ENCODE measurements at places on chromosomes 13 and 19.

GRCh38 chr13:109812382-109812781 is 26.0 kb upstream of the IRS2 start:
- no peak for DNase-seq

- DNase-seq: no peak
Measured at GRCh38 chr13:111506125-111506524, 185.7 kb downstream of the TEX29 start.

DNA sequence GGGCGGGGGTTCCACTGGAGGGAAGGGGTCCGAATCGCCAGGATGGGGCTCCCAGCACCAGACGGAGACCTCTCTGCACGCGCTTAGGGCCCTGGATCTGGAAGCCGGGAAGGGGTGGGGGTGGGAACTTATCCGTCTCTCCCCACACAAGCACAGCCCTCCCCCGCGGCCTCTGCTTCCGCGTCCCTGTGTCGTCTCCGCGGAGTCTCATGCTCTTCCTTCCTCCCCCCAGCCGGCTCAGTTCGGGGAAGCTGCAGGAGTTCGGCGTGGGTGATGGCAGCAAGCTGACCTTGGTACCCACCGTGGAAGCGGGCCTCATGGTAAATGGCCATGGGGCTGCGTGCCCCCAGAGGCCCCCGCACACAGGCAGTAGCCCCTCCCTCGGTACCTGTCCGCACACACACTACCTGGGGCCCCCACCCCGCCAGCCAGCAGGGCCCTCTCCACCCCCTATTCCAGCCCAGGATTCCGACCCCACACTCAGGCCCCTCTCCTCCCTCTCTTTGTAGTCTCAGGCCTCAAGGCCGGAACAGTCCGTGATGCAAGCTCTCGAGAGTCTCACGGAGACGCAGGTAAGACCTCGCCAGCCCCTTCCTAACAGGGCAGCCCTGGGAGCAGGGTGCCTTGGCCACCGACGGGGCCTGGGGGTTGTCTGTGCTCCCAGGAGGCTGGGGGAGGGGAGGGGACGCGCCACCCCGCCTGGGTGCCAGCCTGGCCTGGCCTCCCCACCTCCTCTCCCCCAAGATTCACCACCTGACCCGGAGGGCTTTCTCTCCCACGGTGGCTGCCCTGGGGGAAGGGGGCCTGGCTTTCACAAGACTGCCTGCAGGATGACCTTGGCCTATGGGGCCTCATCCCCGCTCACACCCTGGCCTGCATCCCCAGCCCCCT is 3.2 kb downstream of the MIDN start:
- peak; percentile 50 for DNase-seq

DNA sequence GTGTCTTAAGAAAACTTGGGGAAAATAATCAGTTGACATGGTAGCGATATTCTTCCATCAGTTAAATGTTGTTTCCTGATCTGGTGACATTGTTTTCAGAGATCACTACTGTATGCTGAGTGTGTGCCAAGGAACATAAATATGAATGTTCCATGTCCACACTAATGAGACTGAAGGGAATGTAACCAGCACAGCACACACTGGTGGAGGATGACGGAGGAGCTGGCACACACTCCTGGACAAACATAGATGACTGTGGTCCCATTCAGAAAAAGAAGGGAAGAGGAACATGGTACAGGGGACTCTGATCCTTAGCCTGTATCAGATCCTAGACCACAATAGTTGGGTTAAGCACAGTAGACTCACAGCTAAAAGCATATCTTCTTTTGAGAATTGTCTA is 574.8 kb downstream of the MYO16 start:
- DNase-seq: no peak

- DNase-seq: peak; percentile 37
Measured at GRCh38 chr19:58317476-58318072, 9.2 kb upstream of the ZSCAN22 start.
